ENCODE measurements at places on chromosomes 3 and 15.

DNA sequence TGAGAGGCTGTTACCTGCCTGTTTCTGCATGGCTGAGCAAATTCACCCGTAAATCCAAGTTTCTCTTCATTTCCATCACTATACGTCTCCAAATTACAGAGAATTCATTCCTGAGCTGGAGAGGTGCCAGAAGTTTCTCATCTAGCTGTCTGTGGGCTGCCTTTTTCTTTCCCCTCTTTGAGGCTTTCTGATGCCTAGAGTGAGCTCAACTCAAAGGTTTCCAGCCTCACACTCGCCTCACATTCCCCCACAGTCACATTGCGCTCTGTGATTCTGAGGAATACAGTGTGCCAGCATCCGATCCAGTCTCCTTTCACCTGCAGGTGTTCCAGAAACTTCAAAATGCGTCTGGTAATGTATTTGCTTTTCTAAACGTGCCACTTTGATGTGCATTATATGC is 267.2 kb downstream of the MFSD1 start:
- no peak for DNase-seq
- no peaks in the 10 kb centered on the region for H3K36me3 ChIP-seq
- no peaks in the 10 kb centered on the region for H3K4me1 ChIP-seq
- no peak within 1 kb of the TSS for H3K27ac ChIP-seq

GRCh38 chr3:162295323-162295983 is 798.8 kb downstream of the OTOL1 start:
- no peak overlapping the region for H3K27ac ChIP-seq
- H3K36me3 ChIP-seq, result no peaks in the 10 kb centered on the region
- DNase-seq, result no peak
- no peak overlapping the region for H3K4me3 ChIP-seq
- H3K27me3 ChIP-seq, result no peaks in the 10 kb centered on the region

- H3K4me1 ChIP-seq, result peaks cover 7% of the 10 kb centered on the region
- no peak overlapping the region for H3K4me3 ChIP-seq
- H3K27me3 ChIP-seq, result no peaks in the 10 kb centered on the region
- DNase-seq, result no peak
Measured at GRCh38 chr3:50435371-50436113, 67.9 kb downstream of the CACNA2D2 start.

- no peaks in the 10 kb centered on the region for H3K36me3 ChIP-seq
- H3K4me1 ChIP-seq, result no peaks in the 10 kb centered on the region
- H3K27ac ChIP-seq, result no peak overlapping the region
- DNase-seq, result no peak
- H3K4me3 ChIP-seq, result no peak overlapping the region
Measured at GRCh38 chr15:48096355-48096786, 24.4 kb upstream of the SLC24A5 start.

DNA sequence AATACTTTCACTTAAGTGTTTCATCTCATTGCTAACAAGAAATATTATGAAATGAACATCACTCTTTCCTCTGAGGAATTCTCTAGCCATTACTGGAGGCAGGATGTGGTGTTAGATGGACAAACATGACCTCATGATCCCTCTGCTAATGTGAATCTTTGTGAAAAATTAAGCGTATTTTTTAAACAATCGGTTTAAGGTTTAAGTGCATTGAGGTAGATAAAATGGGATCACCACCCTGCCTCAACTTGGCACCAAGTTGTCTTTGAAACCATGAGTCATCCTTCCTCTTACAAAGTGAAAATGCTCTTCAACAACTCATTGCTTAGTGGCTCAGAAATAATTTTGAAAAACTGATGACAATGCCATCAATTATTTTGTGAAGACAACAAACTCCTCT is 76.0 kb upstream of the DCBLD2 start:
- no peaks in the 10 kb centered on the region for H3K36me3 ChIP-seq
- H3K27ac ChIP-seq, result no peak overlapping the region
- DNase-seq, result no peak
- no peaks in the 10 kb centered on the region for H3K27me3 ChIP-seq
- H3K4me3 ChIP-seq, result no peak overlapping the region

GRCh38 chr3:72625602-72626337 is 222.5 kb downstream of the SHQ1 start:
- H3K4me1 ChIP-seq, result peaks cover 27% of the 10 kb centered on the region
- no peak overlapping the region for H3K4me3 ChIP-seq
- no peak overlapping the region for H3K27ac ChIP-seq
- H3K27me3 ChIP-seq, result no peaks in the 10 kb centered on the region
- no peaks in the 10 kb centered on the region for H3K36me3 ChIP-seq

- H3K27ac ChIP-seq, result no peak overlapping the region
- H3K4me1 ChIP-seq, result peaks cover 4% of the 10 kb centered on the region
- H3K36me3 ChIP-seq, result no peaks in the 10 kb centered on the region
Measured at GRCh38 chr3:11660242-11660641, 16.5 kb upstream of the VGLL4 start.

Measured in left lung (tissue), 14 donors.